ENCODE measurements at places on chromosomes 3 and 15.

GRCh38 chr3:63086190-63086589, 191.9 kb upstream of the SYNPR start:
- H3K27ac ChIP-seq = no peak overlapping the region
- no peak for DNase-seq
- H3K4me3 ChIP-seq = no peak overlapping the region
- no peaks in the 10 kb centered on the region for H3K4me1 ChIP-seq
- H3K27me3 ChIP-seq = no peaks in the 10 kb centered on the region

DNA sequence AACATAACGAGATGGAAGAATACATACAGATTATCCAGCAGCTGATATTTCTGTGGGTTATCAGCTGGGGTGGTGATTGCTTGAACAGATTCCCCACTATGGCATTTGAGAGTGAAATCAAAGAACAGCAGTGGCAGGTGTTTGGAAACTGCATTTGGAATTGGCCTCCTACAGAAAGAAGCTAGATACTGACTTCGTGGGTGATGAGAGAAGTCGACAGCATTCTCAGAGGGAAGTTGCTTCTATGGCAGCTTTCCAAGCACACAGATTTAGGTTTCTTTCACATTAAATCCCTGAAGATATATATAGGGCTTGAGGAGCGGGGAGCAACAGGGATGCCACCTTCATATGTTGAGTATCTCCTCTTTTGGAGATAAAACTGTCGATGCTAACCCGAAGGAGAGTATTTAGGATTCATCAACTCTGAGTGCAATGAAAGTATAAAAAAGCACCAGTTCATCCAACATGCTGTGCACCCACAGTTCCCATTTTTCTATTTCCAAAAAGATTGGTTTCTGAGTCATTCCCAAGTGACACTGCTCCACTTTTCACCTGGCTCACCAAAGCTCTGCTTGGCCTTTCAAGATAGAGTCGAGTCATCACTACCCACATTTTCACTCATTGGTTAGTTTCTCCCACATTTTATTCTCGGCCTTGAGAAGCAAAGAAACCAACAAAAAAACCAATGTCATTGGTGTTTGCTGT, 579.8 kb upstream of the SUCLG2 start:
- no peak overlapping the region for H3K4me3 ChIP-seq
- H3K36me3 ChIP-seq = no peaks in the 10 kb centered on the region
- no peak overlapping the region for H3K27ac ChIP-seq
- no peak for DNase-seq
- H3K4me1 ChIP-seq = no peaks in the 10 kb centered on the region

- DNase-seq = no peak
- H3K4me1 ChIP-seq = no peaks in the 10 kb centered on the region
- no peak overlapping the region for H3K4me3 ChIP-seq
- H3K36me3 ChIP-seq = no peaks in the 10 kb centered on the region
- no peak overlapping the region for H3K27ac ChIP-seq
Observed at GRCh38 chr3:21188459-21188858, 562.6 kb downstream of the ZNF385D start.

DNA sequence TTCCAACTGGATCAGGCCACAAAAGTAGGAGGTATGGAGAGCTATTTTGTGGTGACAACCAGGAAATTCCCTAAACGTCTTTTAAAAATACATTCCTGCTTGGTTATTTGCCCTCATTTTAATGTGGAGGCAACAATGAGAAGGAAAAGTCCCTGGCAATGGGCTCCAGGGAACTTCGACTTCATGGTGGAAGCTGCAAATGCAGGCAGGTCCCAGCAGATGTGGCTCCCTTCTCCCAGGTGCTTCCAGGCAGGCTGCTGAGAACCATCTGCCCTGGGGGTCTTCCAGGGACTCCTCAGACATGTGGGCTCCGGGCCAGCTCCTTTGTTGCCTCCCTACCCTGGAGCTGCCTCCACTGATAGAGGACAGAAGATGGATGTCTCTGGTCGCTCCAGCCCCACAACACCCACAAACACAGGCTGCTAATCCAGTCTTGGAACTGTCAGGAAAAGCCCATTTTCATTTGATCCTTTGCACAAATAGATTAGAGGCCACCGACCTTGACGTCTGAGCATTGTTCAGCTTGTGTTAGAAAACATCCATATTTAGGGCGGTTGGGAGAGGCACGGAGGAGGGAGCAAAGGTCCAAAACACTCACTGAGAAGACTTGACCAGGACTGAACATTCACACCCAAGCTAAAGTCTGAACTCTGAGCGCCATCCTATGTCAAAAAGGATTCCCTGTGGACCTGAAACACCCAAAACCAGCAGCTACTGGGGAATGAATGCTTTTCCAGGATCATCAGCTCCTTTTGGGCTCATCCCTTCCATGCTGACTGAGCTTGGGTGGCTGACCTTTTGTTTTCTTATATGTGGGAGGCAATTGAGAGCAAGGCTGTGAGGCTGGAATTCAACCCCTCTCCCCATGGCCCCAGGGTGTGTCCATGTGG, 30.2 kb upstream of the SLCO2A1 start:
- no peak overlapping the region for H3K4me3 ChIP-seq
- DNase-seq = no peak
- H3K27ac ChIP-seq = no peak overlapping the region
- no peaks in the 10 kb centered on the region for H3K4me1 ChIP-seq
- H3K27me3 ChIP-seq = no peaks in the 10 kb centered on the region

DNA sequence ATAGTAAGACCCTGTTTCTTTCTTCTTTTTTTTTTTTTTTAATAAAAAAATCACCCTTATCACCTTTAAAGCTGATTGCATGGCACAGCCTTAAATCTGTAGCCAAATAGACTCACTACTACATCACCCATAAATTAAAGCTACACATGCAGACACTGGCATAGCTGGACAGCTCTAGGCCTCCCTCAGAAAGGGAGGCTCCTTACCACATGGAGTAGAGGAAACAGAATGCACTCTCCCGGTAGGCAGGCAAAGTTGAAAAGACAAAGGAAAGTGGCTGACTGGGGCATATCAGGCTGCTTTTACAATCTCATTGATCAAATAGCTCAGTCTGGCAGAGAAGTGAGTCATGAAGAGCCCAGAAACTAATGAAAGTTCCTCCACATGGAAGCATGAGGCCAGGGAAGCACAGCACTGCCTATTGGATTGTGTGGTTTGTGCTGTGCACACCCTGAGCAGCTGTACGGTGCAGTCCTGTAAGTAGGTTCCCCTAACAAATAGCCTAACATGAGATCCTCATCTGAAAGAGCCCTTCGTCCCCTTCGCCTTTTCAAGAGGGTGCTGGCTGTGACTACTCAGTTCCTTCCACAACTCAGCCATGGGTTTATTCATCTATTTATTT, 32.7 kb upstream of the FAM98B start:
- no peak overlapping the region for H3K4me3 ChIP-seq
- H3K36me3 ChIP-seq = no peaks in the 10 kb centered on the region
- DNase-seq = no peak
- H3K27me3 ChIP-seq = peaks cover 4% of the 10 kb centered on the region
- no peak overlapping the region for H3K27ac ChIP-seq
- H3K4me1 ChIP-seq = no peaks in the 10 kb centered on the region
